CD4-positive, alpha-beta T cell treated with Interleukin-17A for 4 hours (primary cell): ENCODE measurements at places on chromosomes 3 and 15.

GRCh38 chr15:69802432-69802831, 295.3 kb downstream of the TLE3 start:
- no peak for DNase-seq

DNA sequence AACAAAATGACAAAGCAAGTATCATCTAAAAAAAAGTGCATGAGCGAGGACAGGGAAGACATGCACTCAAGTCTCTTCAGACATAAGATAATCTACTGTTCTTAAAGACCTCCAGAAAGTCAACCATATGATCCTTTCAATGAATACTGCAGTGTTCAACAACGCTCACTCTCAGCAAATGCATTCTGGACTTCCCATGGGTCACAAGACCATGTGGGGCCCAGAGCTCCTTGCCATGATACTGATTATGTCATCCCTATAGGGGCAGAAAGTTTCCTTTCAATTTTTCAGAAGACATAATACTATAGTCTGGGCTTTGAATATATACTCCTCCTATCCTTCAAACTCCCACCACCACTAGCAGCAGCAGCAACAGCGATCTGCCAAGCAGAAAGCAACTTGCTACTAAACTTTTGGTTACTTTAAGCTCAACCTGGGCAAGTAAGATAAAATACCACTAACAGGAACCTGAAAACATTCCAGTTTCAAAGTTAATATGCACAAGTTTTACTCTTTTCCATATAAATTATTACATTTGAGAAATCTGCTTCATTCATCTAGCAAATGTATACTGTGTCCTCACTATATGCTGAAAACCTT, 143.5 kb downstream of the ADAM10 start:
- no peak for DNase-seq

DNA sequence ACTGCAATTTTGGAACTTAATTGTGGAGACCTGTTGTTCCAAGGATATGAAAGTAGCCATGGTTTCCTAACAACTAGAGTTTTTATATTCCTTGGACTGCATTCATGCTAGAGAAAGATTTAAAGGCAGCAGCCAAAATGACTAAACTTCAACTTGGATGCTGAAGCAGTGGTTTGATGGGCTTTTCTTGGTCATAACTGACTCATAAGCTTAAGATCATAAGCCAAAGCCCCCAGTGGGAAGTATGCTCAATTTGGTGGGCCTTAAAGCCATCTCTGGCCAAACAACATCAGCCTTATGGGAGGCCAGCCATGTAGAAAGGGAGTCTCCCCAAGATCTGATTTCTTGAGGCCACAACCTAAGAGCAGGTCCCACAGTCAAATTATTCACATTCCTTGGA, 80.2 kb downstream of the ZNF280D start:
- no peak for DNase-seq

- DNase-seq = no peak
Measured at GRCh38 chr3:180808823-180809575, 103.5 kb upstream of the FXR1 start.
